Posterior cingulate gyrus (tissue), 11 donors: ENCODE measurements at places on chromosomes 16 and 17.

GRCh38 chr16:1067629-1068028 lies 4.9 kb upstream of the SSTR5 start:
- no peak for DNase-seq

- DNase-seq = peak; percentile 68
These were observed 785 bp downstream of the NME3 start for GRCh38 chr16:1770328-1771187.

- no peak for DNase-seq
These were observed 237.4 kb downstream of the MAP2K6 start for GRCh38 chr17:69651921-69652320.

DNA sequence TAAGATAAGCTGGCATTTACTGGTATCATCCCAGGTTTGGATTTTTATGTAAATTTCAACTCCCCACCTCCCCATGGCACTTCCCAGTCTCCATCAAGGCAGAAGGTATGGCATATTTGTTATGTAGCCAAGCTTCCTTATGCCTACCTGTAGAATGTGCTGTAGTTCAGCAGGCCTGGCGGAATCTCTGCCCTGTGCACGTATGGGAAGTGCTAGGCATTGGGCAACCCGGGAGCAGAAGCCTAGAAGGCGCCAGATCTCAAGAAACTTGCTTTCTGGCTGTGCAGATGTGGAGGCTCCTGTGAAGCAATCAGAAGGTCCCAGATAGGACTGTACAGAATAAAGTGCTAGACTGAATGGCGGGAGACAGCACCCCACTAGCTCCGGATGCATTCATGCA lies 64.7 kb downstream of the SNX20 start:
- no peak for DNase-seq
